ENCODE measurements at places on chromosomes 3 and 15.

GRCh38 chr3:58334013-58334321 lies 1.3 kb downstream of the PXK start:
- DNase-seq, result no peak

DNA sequence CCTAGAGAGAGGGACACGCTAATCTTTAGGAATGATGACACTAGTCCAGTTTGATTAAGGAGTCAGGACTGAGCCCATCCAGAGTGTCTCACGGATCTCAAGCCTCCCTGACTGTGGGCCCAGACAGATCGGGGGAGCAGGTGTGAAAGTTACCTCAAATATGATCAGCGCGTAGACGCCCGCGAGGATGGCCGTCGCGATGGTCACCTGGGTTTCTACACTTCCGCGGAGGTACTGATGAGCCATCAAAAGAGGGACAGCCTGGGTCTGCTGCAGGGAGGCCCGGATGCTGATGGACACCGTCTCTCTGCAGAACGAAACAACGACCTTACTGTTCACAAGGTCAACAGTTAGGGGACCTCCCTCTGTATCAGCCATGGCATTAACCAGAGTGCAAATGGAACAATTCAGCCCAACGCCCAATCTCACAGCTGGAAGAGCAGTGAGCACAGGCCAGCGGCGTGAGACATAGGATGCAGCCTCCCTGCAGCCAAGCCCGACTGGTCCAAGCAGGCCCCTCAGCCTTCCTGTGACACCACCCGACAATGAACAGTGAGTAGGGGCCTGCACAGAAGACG lies 84.4 kb downstream of the OCA2 start:
- DNase-seq, result no peak

DNA sequence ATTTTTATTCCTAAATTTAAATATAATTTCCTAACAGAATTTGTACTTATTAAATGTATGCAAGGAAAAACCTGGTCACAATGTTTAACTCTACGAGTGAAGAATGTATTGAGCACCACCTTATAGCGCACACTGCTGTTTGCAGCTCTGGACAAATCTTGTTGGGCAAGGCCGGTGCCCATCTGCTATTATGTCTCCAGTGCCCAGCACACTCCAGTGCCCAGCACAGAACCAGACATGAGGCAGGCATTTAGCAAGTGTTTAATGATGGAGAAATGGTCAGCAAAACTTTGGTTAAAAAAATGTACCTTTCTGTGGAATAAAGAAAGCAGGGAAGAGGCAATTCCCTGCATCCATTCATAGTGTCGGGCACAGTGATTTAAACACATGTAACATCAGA lies 254.7 kb upstream of the TRIM42 start:
- DNase-seq, result no peak

- no peak for DNase-seq
Measured at GRCh38 chr15:37136666-37137065, 36.3 kb upstream of the MEIS2 start.

GRCh38 chr15:32651229-32651837 lies 9.8 kb downstream of the SCG5 start:
- DNase-seq, result peak; percentile 67

GRCh38 chr3:32097768-32098167 lies 8.7 kb upstream of the GPD1L start:
- peak; percentile 15 for DNase-seq

- DNase-seq, result no peak
Measured at GRCh38 chr3:14640157-14640562, 11.4 kb upstream of the CCDC174 start.

DNA sequence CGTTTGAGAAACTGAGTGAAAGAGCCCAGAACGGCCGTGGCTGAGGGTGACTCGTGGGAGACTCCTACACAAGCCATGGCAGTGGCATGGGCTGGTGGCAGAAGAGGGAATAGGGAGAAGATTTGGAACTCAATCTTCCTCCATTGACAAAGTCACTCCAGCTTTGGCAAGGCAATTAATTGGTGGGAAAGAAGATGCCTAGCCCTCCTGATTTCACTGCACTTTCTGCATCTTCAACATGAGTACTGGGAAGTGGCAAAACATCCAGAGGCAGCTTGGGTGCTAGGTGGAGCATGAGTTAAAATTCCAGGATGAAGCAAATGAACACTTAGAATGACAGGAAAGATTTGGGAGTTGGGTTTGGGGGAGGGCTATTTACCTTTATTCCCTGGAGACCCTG lies 1.4 kb upstream of the TGFBR2 start:
- no peak for DNase-seq

- peak; percentile 32 for DNase-seq
Measured at GRCh38 chr3:48897460-48898376, 964 bp downstream of the SLC25A20 start.

DNA sequence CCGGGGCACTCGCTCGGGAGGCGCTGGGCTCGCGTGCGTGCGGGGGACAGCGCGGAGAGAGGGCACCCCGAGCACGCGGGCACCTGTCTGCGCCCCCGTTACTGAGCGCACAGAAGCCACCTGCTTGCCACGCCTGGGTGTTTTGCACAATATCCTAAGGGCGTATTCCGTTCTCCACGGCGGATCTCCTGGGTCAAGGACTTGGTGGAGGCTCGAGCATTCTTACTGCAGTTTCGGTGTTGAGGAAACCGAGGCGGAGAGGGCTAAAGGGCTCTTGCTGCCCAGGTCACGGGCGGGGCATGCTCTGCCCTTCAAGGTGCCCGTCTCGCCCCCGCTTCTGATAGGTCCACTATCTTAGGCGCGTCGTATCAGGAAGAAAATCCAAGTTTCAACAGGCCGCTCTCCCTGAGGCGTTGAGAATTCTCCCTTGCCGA lies 526 bp downstream of the GPD1L start:
- peak; percentile 6 for DNase-seq

DNA sequence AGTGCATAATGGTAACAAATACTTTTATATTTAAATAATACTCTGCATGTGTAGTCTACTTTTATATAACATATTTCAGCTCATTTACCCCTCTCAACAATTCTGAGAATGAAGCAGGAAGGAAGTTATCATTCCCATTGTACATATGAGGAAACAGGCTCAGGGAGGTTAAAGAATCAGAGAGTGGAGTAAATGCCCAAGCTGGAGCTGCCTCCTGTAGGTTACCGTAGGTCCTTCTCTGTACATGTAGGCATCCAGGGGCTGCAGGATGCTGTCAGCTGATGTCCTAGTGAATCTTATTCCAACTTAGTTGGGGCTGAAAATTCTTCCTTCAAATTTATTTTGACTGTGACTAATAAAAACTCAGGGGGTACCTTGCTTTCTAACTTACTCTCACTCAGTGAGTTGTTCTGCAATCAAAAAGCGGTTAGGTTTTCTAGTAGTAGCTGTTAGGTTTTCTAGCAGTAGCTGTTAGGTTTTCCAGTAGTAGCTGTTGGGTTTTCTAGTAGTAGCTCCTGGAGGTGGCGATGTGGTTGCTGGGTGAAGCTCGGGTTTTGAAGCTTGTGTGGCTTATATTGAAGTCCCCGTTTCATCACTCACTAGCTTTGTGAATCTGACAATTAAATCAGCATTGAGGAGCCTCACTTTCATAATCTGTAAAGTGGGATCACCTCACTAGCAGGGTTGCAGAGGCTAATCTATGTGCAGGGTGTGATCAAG lies 357.0 kb downstream of the NR2F2 start:
- no peak for DNase-seq

- no peak for DNase-seq
Measured at GRCh38 chr3:161568671-161569070, 72.1 kb downstream of the OTOL1 start.

- DNase-seq, result no peak
Measured at GRCh38 chr3:143979813-143980212, 8.2 kb downstream of the DIPK2A start.

GRCh38 chr15:68208636-68209240 lies 3.6 kb upstream of the CALML4 start:
- DNase-seq, result no peak
